ENCODE measurements at places on chromosomes 3 and 15.

DNA sequence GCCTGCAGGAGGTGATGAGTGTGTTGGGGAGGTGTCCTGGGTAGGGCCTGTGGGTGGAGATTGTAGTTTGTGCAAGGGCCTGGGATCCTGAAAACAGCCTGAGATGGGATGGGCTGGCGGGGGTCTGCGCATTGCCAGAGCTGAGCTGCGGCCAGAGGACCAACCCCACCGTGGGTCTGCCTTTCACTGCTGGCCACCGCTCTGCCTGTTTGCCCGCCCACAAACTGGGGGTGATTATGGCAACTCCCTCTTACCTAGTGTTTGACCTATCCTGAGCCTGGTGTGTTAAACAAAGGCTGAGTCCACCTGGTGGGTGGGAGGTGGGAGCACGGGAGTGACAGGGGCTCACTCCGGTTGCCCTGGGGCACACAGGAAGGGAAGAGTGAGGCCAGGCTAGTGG, 9.8 kb downstream of the ABTB1 start:
- DNase-seq: no peak

GRCh38 chr15:57586661-57587424, 4.9 kb upstream of the MYZAP start:
- no peak for DNase-seq

DNA sequence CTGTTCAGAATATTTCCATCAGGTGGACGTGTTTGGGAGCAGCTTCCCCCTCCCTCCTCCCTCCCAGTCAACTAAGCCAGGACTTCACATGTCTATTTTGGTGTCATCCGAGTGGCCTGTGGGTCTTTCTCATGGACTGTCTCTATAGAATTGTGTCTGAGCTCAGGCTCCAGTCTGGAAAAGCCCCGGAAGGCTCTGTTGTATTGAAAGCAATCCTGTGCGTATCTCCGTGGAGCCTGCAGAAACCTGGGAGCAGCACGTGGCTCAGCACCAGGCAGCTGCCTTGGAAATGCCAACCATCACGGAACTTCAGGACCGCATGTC, 25.2 kb downstream of the COLQ start:
- no peak for DNase-seq

GRCh38 chr3:172065967-172066762, 26.8 kb downstream of the FNDC3B start:
- no peak for DNase-seq

DNA sequence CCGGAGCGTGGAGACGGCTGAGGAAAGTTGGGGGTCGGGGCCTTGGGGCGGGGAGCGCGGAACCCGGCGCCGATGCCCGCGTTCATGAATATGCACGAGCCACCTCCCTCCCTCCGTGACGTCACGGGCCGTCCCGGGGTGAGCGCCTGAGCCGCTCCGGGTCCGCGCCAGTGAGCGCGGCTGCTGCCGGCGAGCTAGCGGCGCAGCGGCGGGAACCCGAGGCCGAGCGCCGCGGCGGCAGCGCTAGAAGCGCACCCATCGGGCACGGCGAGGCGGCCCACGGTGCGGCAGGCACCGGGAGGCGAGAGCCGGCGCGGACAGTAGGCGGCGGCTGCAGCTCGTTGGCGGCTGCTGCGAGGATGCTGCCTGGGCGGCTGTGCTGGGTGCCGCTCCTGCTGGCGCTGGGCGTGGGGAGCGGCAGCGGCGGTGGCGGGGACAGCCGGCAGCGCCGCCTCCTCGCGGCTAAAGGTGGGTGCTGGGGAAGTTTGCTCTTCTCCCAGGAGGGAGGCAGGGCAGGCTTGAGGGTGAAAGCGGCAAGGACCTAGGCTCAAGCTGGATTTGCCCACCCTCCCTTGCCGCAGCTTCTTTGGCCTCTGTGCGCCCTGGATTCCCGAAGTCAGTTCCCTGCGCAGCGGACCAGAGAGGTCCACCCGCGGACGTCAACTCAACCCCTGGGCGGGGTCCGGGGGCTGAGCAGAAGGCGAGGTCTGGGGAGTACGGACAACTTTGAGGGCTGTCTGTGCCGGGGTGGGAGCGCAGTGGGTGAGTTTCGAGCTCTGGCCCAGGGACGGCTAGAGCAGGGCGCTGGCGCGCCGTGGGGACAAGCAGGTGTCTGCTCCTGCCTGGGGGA, at the start of gene CLSTN2:
TSS of gene CLSTN2 (plus strand) at position 170 of the 850 bp plus-strand sequence.
- no peak for DNase-seq

GRCh38 chr3:187352581-187353575, 15.3 kb upstream of the RTP4 start:
- no peak for DNase-seq

DNA sequence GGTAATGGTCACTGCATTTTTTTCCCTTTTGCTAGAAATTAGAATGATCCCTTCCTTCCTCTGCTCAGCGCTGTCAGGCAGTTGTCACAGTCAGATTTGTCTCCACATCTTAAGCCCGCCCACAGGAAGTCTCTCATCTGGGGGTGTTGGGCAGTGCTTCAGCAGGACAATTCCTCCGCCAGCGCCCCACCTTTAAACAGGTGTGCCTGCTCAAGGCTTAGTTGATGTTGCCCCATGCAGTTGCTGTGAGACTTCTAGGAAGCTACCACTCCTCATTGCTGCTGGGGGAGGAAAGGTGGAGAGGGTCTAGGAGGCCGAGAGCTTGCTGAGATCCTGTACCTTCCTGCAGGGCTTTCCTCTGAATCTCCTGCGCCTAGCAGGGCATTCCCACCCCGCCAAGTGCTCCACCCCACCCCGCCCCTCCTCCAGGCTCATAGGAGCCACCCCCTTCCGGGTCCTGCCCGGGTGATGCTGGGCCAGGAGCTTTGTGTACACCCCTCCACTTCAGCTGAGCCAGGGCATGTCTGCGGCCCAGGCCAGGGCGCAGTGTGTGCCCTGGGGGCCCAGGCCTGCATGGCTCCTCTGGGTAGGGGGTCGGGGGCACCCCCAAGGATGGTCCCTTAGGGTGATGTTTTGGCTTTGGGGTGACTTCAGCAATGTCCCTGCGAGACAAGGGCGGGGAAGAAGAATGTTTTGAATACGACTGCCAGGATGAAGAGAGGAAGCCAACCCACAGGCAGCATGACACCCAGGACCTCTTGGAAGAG, 68.7 kb downstream of the TRAK1 start:
- DNase-seq: no peak

DNA sequence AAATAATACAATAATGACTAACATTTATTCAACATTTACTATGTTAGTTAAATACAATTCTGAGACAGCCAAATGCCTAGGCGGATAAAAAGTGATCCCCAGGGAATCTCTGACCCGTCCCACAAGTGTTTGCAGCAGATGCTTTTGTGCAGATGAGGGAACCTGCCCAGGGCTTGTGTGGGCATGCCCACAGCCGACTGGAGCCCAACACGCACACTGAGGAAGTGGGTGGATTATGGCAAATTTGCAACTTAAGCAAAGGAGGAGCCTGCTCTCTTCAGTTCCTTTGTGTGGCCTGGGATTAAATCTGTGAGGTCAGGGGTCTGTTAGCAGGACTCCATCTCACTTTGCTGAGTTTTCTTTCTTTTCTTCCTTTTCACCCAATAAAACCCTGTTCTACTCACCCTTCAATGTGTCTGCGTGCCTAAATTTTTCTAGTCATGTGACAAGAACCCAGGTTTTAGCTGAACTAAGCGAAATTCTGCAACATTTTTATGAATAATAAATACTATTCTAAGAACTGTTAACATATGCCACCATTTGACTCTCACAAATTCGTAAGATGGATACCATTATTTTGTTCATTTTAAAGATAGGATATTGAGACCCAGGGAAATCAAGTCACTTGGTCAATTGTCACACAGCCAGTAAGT, 13.9 kb upstream of the RTP1 start:
- DNase-seq: no peak

- DNase-seq: no peak
These were observed 1.1 kb downstream of the STAC start for GRCh38 chr3:36381311-36381956.

- DNase-seq: no peak
These were observed 127.6 kb downstream of the ARNT2 start for GRCh38 chr15:80531796-80532195.

DNA sequence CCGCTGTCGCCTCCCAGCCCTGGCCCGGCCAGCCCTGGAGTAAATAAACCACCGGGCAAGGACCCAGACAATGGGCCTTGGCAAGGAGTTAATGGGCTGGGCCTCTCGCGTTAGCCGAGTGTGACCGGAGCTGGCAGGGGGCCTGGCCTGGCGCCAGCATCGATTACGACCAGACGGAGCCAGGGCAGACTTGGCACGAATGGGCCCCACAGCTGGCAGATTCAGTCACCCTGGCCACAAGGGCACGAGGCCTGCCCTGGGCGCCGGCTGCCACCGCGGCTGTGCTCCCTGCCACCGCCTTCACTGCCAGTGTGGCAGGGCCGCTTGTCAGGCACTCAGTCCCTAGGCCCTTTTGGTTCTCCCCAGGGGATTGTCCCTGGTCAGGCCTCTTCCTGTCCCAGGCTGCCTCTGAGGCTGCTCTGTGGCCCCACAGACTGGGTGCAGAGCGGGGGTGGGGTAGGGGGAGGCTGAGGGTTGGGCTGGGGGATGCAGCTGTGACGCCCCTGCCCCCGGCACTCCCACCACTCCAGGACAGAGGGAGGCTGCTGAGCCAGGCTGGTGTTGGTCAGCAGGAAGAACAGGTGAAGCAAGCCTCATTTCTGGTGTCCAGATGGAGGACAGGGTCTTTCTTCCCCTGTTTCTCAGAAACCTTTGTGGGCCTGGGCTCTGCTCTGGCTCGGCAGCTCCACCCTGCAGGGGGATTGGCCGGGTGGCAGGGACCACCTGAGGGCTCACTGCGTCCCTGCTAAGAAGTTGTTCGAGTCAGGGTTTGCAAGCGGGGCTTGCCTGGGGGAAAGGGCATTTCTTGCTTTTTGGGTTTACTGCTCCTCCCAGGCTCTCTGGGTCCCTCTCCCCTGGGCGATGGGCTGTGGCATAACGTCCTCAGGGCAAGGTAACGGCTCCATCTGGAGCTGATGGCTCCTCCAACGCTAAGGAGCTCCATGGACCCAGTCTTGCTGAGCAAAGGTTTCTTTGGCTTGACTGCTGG, 30.5 kb upstream of the SRP14 start:
- no peak for DNase-seq

- DNase-seq: no peak
These were observed 83.5 kb downstream of the FAM81A start for GRCh38 chr15:59521443-59521842.

DNA sequence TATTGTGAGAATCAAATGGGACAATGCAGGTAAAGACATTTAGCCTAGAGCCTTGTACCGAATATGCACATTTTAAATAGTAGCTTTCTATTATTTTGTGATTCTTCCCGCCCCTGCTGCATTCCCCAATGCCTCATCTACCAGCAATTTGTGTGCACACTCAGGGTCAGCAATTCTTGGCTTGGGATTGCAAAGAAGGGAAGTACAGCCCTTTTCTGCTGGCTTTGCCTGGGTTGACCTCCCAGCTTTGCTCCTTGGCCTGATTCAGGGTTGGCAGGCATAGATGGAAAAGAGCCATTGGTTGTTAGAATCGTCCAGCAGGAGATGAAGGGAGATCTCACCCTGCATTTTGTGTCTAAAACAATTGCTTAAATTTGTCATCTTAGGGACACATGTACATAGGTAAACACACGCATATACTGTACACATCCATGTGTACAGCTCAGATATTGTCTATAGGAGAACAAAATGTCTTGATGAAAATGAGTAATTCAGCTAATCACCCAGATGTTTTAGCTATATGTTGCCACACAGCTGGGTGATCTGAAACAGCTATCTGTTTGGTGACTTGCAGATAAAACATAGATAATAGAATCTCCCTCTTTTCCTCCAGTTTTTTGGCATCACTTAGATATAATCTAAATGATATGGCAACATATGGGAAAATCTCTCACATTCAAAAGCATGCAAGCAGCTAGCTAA, 340.9 kb upstream of the TBL1XR1 start:
- DNase-seq: no peak

DNA sequence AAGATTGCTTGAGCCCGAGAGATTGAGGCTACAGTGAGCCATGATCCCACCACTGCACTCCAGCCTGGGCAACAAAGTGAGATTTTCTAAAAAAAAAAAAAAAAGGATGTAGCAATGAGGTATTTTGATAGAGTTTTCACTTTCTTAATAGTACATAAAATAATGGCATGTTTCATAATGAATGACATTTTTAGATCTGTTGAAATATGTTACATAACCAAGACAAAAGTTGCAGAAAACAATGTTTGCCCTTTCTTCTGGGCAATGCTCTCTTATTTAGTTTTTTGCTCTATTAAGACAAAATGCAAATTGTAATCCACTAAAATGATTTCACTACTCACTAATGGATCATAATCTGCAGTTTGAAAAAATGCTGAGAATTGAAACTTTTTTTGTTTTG, 4.4 kb upstream of the MAPK6 start:
- DNase-seq: no peak

GRCh38 chr15:94127006-94127405, 104.4 kb upstream of the MCTP2 start:
- DNase-seq: no peak

DNA sequence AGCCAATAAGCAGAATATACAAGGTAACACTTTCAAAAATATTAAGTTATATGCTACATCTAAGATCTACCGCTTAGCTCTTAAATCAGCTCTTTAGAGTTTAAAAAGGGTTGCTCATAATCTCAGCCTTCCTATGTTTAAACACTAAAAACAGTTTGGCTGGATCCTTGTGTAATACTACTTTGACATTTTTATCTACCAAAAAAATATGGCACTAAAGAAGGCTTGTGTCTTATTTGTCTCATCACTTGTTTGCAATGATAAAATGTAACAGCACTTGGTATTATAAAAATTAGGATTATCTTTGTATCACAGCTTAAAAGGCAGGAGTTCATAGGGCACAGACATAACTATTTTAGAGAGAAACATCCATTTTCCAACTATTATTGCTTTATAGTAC, 9.8 kb downstream of the ANKRD28 start:
- DNase-seq: no peak

- no peak for DNase-seq
These were observed 42.8 kb upstream of the MLF1 start for GRCh38 chr3:158528076-158528674.

- no peak for DNase-seq
These were observed 42.1 kb downstream of the ZNF654 start for GRCh38 chr3:88101142-88101541.

DNA sequence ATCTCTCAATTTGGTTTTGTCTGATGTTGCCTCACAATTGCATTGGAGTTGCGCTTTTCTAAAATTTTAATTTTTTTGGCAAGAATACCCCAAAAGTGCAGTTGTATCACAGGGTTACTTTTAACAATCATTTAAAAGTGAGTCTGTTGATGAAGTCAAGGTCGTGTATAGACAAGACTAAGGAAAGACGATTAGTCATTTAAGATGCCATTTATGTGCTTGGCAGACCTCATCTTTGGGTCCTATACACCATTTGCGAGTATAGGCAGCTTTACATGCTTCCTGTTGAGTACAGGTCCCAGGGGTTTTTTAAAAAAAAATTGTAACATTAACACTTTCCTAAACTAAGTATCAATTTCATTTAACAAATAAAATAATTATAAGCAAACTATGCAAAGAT, 12.5 kb downstream of the ARNT2 start:
- DNase-seq: no peak

DNA sequence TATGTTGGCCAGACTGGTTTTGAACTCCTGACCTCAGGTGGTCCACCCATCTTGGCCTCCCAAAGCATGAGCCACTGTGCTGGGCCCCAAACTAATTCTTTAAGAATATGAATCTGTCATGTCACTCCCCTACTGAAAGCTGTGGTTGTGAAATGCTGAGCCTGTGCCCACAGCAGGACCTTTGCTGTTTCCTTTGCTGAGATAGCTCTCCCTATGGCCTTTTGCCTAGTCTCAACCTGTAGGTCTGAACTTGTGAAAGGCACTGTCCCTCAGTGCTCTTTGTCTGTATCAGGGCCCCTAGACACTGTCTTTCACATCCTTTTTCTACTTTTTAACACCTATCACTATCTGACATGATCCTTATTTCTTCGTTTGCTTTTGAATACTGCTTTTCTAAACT, 62.7 kb upstream of the CCR4 start:
- DNase-seq: no peak

Measured in stimulated activated CD8-positive, alpha-beta memory T cell treated with anti-CD3 and anti-CD28 coated beads, Interleukin-4, amount 100 ng/mL, for 24 hours (primary cell).